A549 treated with dexamethasone at 1 μM for 4 hours (cell line): ENCODE measurements at places on chromosomes 2 and 18. TPM values are rescaled to one million over a fixed set of nuclear protein-coding genes. Genes with fewer than 3 reads are reported as not detected.

The ZBTB7C gene
- 0.16 to 0.53 TPM (median 0.19 TPM) in 5 replicates for total RNA-seq

The GULP1 gene
- total RNA-seq: 27.3 to 35.2 TPM (median 32.9 TPM) in 5 replicates

The CCBE1 gene
- 7.0 to 16.4 TPM (median 13.2 TPM) in 5 replicates for total RNA-seq

The FSIP2 gene
- 0.02 TPM in 1 of 5 replicates, not detected in the others for total RNA-seq

The AQP12A gene
- total RNA-seq: not detected in 5 replicates

The CFC1 gene
- total RNA-seq: 0.07 to 0.08 TPM in 2 of 5 replicates, not detected in the others

The IL36A gene
- not detected in 5 replicates for total RNA-seq

The PLB1 gene
- total RNA-seq: 1.1 to 3.1 TPM (median 2.6 TPM) in 5 replicates

The GNAL gene
- 5.7 to 8.6 TPM (median 7.4 TPM) in 5 replicates for total RNA-seq

The PRSS56 gene
- 0.08 to 0.16 TPM (median 0.12 TPM) in 4 of 5 replicates, not detected in the other for total RNA-seq

The FIGN gene
- total RNA-seq: 1.3 to 3.0 TPM (median 2.7 TPM) in 5 replicates

The LRRTM4 gene
- not detected in 5 replicates for total RNA-seq
